ENCODE measurements at places on chromosomes 6 and 20.

GRCh38 chr20:1391640-1392442, 1.0 kb downstream of the FKBP1A start:
- DNase-seq, result no peak

GRCh38 chr20:44296011-44296410, 15.0 kb downstream of the FITM2 start:
- peak; percentile 87 for DNase-seq

DNA sequence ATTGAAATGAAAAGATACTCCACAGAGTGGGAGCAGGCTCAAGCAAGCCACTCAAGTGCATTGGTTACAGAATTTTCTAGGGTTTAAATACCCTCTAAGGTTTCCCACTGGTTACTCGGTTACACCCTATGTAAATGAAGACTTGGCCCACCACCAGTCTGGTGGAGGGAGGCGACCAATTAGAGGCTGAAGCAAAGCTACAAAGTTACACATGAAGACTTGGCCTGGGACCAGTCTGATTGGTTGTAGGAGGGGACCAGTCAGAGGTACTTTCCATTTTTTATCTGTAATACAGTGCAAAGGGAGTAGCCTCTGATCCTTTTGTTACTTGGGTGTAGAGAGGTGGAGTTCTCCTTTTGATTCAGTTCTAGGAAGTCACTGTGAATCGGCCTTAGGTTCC, 7.6 kb downstream of the SRSF12 start:
- DNase-seq, result no peak

DNA sequence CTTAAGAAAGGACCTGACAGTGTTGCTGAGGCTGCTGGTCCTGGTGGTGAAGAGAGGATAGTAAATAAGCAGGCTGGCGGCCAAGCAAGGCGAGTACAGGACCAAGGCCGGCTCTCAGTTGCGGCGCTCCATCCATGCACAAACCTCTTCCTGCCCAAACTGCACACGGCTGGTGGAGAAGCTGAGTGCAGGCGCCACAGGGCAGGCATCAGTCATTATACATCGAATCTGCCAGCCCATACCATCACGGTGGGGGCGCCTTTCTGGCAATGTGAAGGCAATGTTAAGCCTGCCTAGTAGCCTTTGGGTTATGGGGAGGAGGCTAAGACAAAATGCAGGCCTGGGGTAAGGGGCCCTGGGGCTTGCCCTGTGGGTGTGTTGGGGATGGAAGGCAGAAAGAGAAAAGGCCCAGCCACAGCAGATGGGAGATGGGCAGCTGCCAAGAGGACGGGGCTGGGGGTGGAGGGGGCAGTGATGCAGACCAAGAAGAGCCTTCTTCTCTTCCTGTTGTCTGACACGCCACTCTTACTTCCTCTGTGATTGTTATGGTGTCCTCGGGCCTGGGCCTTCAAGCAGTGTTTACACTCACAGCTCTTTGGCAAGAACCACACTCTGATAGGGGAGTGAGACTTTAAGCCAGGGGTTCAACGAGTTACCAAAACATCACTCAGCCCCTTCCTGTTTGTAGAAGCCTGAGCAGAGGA, 20.3 kb upstream of the KCNK16 start:
- DNase-seq, result no peak

GRCh38 chr20:12723811-12724210, 285.0 kb upstream of the SPTLC3 start:
- DNase-seq, result no peak

DNA sequence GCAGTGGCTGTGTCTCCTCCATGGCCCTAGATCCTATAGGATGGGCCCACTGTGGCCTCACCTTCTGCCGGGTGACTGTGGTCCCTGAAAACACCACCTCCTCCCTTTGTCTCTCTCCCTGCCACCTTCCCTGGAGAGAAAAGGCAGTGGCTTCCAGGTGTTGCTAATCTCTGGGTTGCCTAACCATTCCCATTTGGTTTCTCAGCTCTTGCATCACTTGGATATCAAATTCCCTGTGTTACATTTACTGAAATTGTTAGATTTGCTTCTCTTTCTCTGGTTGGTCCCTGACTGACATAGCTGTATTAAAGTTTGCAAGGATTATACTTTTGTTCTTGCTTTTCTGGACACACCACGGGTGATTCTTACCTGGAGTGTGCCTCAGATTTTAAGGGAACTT, 9.3 kb upstream of the ZFP64 start:
- peak; percentile 57 for DNase-seq

DNA sequence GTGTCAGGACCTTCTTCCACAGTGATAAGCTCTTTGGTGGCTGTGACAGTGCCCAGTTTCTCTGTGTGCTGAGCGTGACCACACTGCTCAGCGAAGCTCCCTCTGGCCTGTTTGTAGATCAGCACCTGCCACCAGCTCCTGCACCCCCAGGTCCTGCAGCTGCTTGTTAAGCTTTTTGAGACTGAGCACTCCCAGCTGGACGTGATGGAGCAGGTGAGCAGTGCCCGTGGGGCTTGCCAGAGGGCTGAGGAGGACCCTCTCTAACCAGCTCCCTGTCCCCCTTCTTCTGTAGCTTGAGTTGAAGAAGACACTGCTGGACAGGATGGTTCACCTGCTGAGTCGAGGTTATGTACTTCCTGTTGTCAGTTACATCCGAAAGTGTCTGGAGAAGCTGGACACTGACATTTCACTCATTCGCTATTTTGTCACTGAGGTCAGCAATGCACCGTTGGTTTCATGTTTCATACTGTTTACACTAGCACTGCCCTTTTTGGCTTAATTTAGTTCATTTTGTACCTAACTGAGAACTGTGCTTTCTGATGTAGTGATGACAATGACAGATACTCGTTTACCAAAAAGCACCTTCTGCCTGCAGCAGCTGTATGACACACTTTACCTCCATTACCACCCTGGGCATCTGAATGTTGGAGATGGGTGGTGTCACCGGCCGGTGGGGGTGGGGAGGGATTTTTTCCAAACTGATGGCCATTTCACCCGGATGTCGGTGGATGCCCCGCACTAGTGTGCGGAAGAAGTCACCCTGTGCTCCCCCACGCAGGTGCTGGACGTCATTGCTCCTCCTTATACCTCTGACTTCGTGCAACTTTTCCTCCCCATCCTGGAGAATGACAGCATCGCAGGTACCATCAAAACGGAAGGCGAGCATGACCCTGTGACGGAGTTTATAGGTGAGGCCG, 12.5 kb downstream of the NELFCD start:
- no peak for DNase-seq

DNA sequence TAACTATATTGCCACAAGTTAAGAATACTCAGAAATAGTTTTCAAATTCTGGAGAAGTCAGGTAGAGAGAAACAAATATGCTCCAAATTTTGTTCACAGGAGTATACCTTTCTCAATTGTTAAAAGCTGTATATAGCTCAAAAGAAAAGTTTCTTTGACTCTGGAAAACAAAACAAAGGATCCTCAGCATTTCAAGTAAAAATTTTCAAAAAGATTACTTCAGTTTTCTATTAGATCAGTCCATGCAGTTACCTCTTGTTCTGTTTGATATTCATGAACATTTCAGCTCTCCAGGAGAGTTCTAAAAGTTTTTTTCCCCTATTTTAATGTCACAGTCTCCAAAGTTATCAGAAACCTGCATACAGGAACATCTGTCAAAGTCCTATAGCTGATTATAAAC, 30.4 kb upstream of the ENTPD6 start:
- no peak for DNase-seq

GRCh38 chr6:139779988-139780774, 405.7 kb upstream of the CITED2 start:
- DNase-seq, result no peak

DNA sequence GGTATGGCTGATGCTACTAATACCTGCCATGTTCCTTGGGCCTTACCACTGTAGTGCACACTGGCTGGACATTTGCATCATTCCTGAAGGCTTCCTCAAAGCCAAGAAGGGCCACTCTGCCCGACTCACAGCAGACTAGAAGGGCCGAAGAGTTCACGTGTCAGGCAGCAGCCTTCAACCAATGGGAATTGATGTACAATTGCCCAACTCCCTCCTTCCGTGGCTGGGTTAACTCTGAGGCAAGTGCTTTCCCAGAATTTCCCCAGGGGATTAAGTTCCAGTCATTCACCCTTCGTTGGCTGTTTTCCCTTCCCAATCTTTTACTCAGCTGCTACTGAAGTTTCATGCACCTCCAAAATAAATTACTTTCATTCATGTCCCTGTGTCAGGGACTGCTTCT, 29.8 kb downstream of the PSMB9 start:
- no peak for DNase-seq

DNA sequence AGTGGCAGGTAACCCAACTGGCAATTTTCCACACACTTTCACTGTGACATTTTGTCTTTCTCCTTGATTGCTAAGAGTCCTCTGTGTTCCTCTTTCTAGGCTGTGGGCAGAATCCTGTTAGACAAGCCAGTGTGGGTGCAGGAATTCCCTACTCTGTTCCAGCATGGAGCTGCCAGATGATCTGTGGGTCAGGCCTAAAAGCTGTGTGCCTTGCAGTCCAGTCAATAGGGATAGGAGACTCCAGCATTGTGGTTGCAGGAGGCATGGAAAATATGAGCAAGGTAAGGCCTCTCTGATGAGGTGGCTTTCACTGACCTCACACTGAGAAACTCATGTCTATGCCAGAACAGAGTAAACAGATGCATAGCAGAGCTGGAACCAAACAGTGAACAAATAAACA, 5.1 kb downstream of the ACAT2 start:
- DNase-seq, result no peak

DNA sequence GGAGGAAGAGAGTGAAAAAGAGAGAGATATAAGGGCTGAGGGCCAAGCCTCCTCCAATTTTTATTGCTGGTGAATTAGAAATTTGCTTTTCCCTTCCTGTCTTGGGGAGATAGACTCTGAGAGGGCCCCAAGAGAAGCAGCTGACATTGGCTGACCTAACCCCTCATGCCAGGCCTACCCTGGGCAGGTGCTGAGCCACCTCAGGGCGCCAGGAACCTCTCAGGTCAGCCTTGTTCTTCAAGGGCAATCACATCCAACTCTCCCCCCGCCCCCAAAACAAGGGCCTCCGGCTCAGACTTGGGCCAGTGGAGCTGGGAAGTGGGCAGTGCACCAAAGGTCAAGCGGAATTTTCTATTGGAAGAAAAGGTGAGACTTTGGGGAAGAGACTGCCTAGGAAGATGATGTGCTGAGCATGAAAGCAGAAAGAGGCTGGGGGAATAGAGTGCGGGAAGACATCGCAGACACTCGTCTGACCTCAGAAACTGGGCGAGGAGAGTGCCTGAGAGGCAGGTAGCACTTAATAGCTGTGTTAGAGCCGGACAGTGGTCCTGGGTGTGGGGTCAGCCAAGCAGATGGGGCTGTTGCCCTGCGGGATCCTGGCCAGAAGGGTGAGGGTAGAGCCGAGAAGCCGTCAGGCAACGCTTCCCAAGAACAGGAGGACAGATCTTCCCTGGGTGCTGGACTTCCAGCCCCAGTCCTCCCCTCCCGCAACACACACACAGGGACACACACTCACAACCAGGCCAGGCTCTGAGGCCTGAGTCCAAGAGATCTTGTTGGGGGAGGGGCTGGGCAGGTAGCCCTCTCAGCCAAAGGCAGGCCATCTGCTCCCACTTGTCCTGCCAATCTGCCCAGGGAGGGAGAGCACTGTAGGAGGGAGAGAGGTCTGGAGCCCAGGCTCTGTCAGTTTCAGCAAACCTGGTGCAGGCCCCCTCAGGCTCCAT, 3.7 kb upstream of the FASTKD5 start:
- no peak for DNase-seq

- DNase-seq, result no peak
Observed at GRCh38 chr6:44868910-44869309, 459.2 kb upstream of the RUNX2 start.

DNA sequence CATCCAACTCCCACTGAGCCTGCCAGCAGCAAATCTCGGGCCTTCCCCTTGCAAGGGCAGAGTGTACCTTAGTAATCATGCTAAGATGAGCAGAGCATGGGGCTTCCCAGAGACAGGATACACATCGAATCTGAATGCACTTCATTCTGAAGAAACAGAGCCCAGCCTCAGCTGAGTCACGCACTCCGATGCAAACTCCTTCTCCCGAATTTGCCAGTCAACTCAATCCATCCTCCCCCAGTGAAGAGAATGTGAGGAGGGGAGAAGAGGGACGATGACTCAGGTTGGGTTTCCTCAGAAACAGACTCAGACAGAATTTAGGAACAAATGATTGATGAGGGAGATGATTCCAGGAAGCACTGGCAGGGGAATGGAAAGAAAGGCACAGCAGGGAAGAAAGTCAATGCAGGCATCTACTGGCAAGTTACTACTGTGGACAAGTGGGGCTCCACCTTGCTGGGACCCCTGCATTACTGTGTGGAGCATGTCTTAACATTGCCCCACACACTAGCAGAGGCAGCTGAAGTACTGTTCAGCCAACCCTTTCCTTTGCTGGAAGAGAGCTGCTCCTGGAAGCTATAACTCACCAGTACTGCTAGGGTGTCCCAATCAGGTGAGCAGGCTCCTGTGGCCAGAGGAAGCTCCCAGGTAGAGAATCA, 251.6 kb downstream of the ADGB start:
- no peak for DNase-seq

- no peak for DNase-seq
Observed at GRCh38 chr6:18400831-18401446, 13.8 kb downstream of the RNF144B start.

DNA sequence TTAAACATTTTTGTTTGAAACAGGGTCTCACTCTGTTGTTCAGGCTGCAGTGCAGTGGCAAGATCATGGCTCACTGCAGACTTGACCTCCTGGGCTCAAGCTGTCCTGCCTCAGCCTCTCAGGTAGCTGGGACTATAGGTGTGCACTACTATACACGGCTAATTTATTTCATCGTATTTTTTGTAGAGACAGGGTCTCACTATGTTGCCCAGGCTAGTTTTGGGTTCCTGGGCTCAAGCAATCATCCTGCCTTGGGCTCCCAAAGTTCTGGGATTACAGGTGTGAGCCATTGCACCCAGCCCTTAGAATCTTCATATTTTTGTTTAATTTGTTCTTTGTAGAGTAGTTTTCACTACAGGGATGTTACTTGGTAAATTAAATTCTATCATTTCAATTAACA, 67.1 kb downstream of the SGK1 start:
- DNase-seq, result no peak

- DNase-seq, result no peak
Observed at GRCh38 chr20:37397076-37397953, 51.4 kb downstream of the SRC start.

Data from NCI-H2227 treated with DMSO at 0.1 percent for 48 hours (cell line).